Transverse colon (tissue), 4 donors: ENCODE measurements at places on chromosomes 4 and X. TPM values are rescaled to one million over a fixed set of nuclear protein-coding genes. Genes with fewer than 3 reads are reported as not detected.

- DNase-seq = no peak
Observed at GRCh38 chrX:103361798-103362197, 5.5 kb downstream of the TCEAL9 start.

DNA sequence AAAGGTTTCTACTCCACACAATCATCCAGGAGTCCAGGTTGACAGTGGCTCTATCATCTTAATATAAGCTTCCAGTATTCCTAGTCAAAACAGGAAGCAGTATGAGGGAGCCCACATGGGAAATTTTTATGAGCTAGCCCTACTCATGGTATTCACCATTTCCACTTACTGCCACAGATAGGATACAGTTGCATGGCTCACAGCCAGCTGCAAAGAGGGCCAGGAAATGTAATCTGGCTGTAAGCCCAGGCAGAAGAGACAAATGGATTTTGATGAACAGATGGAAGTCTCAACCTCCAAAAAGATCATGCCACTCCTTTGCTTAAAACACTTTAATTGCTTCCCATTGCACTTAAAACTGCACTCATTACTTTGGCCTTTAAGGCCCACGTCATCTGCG is 150.6 kb downstream of the ADAMTS3 start:
- no peak for DNase-seq

DNA sequence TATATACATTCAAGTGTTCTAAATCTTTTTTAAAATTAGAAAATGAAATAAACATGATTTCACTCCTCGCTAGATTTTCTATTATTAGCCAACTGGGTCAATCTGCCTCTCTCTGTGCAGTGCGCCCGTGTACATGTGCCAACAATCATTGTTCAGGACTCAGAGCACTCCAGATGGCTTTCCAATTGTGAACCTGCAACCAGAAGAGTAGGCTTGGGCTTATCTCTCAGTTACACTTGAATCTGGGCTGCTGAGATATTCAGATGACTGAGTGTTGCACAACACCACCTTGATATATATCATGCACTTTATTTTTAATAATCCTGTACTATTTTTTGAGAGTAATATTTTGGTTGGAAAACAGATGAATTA is 184.0 kb upstream of the FSTL5 start:
- DNase-seq = no peak

DNA sequence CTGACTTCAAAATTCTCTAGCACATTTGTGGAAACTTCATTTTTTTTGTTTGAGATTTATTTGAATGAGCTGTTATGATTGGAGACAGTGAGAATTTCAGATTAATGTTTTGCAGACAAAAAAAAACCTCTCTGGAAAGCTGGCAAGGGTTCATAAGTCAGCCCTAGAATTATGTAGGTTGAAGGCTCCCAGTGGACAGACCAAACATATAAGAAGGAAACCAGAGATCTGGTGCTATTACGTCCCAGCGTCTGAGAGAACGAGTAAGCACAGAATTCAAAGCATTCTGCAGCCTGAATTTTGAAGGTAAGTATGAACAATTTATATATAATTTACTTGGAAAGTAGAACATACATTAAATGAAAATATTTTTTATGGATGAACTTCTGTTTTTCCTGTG is at the start of gene AGTR2:
AGTR2 (plus strand) TSS at position 234 of the 400 bp plus-strand sequence. CDS start 1,537 bp downstream, outside the sequence.
- DNase-seq = no peak

DNA sequence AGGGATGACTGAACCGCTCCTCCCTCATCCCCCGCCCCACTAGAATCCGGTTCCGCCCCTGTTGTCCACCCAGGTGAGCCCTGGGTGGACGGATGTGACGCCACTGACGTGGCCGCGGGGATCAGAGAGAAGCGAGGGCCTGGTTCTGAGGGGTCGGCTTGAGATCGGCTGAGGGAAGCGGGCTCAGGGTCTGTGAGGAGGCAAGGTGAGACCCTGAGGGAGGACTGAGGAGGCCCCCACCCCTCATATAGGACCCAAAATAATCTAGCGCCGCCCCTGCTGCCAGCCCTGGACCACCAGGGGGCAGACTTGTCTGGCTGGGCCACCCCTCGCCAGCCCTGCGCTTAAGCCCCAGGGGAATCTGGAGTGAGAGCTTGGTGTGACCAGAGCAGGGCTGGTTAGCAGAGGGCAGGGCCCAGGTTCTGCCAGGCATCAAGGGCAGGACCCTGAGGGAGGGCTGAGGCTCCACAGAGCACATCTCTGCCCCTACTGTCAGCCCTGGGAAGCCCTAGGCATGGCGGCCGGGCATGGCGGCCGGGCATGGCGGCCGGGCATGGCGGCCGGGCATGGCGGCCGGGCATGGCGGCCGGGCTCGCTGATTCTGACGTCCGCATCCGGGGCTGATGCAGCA is at the start of gene MAGEA8:
MAGEA8 (plus strand) TSS at position 103 of the 631 bp plus-strand sequence. CDS start 3,090 bp downstream, outside the sequence.
- no peak for DNase-seq

- no peak for DNase-seq
Observed at GRCh38 chr4:11529625-11530201, 101.0 kb upstream of the HS3ST1 start.

DNA sequence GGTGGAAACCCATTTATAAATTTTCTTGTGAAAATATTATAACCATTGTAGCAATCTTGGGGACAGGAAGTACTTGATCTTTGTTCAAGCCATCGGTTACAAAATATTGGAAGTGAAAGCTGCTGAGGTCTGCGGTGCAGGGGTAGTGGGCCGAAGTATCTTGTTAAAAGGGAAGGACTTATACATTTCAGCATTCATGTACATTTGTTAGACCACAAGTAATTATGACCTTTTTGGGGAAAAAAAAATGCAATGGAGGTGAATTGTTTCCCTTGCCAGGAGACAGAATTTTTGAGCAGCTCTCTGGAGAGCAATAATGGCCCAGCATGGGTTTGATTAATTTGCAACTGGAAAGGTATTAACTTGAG is 121.3 kb downstream of the EGF start:
- no peak for DNase-seq

Gene CLTRN
- not detected for total RNA-seq

DNA sequence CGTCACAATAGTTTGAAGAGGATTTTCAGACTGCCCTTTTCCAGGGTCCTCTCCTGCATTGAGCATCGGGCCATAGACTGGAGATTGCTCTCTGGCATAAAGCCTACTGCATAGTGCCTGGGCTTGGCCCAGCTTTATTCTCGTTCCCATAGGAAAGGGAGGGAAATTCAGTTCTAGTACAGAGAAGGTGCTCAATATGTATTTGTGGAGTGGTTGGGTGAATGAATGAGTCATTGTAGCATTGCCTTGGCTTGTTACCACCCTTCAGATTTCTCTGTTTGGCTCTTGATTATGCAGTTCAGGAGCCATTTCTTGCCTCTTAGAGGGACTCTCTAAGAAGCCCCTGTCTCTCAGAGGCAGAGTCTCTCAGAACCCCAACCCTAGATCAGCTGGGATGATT is 2.6 kb downstream of the TMEM35A start:
- DNase-seq = no peak

Gene GASK1B
- 22.5 TPM for total RNA-seq

Gene PRR32
- not detected for total RNA-seq

DNA sequence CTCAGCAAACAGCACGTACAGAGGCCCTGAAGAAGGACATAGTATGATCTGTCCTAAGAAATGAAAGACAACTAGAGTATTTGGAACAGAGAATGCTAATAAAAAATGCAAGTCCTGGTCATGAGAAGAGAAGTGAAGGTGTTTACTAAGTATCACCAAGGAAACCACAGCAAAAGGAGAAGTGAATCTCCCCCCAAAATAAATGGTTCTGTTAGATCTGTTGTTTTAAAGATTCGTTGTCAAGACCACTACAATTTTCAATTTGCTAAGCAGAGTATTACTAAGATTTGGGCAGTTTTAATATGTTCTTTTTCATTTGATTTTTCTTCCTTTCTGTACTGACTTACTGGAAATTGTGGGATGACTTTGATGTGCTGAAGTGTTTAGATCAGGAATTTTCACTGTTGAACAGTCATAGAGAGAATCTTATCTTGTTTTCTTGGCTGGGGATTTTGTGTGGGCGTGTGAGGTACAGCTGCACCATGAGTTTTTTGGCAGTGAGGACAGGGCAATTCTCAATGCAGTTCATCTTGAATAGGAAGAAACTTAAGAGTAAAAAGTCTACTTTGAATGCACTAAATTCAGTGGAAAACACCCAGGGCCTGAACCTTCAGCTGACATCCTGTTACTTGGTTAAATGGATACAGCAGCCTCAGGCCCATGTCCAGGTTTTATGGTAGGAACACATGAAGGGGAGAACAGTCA is 132.2 kb downstream of the STIM2 start:
- no peak for DNase-seq

Gene PNMA5
- not detected for total RNA-seq
